NCI-H2081 treated with DMSO at 0.1 percent for 48 hours (cell line): ENCODE measurements at places on chromosomes 6 and 20.

DNA sequence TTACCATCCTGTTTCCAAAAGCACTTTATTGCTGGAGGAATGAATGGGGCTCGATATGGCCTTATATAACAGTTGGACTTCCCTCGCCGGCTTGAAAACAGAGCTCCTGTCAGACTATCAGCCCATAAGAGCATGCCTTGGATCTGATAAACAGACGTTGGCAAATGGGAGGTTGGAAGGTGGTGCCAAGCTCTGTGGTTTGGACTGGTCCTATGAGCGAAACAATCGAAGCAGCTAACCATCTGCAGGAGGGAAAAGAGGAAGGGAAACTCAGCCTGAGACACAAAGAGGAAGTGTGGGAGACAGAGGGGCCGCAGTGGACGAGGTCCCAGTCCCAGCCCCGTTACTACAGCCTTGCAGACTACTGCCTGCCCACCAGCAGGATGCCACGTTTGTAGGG lies 92.9 kb downstream of the TFAP2C start:
- no peak for DNase-seq

GRCh38 chr6:107107791-107108190 lies 7.5 kb downstream of the BEND3 start:
- DNase-seq, result no peak

DNA sequence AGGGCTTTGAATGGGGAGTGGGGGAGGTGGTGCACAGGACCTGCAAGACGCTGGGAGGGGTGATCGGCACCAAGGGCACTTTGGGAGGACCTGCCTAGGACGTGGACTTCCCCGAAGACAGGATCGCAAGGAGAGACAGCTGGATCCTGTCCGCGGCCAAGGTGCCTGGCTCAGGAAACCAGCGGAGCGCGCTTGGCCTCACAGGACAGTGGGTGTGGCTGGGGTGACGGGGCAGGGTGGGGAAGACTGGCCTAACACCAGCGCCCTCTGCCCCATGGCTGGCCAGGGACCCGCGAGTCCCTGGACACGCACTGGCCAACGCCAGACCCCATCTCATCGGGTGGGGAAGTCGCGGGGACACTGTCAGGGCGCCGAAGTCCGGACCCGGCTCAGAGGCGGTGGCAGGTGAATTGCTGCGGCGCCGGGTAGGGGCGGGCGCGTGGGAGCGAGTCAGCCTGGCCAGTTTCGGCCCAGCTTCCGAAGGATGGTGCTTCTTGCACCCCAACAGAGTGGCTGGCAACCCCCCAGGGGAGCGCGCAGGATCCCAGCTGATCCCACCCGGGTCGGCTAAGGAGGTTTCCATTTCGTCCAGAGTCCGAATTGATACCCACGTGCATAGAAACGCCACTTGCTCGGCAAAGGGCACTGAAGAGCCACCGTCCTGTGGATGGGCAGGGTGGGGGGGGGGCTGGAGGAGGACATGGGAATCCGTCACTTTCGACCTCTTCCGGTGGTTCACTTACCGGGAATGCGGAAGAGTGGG lies 785 bp upstream of the THBD start:
- no peak for DNase-seq

DNA sequence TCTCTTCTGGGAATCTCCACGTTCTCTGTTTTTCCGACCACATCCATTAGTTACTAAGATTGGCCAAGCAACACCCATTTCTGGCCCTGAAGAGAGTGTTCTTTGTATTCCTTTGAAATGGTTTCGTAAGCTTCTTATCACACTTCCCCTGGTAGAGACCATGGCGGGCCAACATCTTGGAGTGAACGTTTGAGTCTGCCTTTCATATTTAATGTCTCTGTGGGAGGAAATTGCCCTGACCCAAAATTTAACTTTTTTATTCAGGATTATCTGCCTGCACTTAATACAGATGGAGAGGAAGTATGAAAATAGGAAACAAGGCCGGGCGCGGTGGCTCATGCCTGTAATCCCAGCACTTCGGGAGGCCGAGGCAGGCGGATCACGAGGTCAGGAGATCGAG lies 177.0 kb upstream of the SNX9 start:
- DNase-seq, result no peak

- no peak for DNase-seq
These were observed 41.3 kb upstream of the HFE start for GRCh38 chr6:26045928-26046368.

DNA sequence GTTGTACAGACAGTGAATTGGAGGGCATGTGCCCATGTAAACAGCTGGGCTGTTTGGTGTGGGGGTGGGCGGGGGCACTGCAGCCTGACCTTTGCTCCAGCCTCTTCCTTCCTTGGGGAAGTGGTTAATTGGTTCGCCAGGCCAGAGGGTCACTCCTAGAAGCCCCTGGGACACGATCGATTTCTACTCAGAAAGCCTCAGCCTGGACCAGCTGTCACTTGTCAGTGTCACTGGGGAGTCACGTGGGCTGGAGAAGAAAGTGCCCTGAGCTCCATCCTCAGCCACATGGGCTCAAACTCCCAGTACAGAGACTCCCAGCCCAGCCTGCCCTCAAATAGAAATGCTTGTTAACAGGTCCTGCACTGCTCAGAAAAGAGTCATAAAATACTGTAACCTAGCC lies 423.8 kb upstream of the SULF2 start:
- DNase-seq, result no peak

- DNase-seq, result no peak
These were observed 115.6 kb downstream of the KHDC1L start for GRCh38 chr6:73109659-73110058.

GRCh38 chr6:36593569-36594028 lies 563 bp upstream of the SRSF3 start:
- no peak for DNase-seq
